ENCODE measurements at places on chromosomes 2 and 18. TPM values are rescaled to one million over a fixed set of nuclear protein-coding genes. Genes with fewer than 3 reads are reported as not detected.

Gene HOXD10
- total RNA-seq = not detected

Gene CPO
- 0.20 TPM for total RNA-seq

Gene CAPN14
- 0.31 TPM for total RNA-seq

Gene TMEM200C
- not detected for total RNA-seq

Gene FECH
- total RNA-seq = 34.9 TPM

Gene CRYBA2
- total RNA-seq = not detected

DNA sequence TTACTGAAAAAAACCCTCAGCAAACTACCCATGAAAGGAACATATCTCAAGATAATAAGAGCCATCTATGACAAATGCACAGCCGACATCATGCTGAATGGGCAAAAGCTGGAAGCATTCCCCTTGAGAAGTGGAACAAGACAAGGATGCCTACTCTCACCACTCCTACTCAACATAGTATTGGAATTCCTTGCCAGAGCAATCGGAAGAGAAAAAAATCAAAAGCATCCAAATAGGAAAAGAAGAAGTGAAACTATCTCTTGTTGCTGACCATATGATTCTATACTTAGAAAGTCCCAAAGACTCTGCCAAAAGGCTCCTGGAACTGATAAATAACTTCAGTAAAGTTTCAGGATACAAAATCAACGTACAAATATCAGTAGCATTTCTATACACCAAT, 40.6 kb upstream of the MSTN start:
- no peak for DNase-seq

DNA sequence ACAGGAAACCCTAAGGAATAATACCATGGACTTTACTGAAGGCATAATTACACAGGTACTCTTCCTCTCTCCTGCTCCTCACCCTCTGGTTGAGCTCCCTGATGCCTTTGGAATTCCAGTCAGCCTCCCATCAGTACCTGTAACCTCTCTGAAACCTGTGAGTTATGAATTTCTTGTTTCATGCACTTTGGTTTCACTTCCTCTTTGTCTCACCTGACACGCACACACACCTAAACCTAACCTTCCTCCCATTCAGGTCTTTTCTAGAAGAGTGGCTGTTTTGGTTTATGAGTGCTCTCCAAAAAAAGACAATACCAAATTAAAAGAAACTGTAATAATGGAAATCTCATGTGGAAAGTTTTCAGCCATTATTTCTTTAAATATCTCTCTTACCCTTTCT, 451.3 kb upstream of the VWC2L start:
- DNase-seq = no peak

DNA sequence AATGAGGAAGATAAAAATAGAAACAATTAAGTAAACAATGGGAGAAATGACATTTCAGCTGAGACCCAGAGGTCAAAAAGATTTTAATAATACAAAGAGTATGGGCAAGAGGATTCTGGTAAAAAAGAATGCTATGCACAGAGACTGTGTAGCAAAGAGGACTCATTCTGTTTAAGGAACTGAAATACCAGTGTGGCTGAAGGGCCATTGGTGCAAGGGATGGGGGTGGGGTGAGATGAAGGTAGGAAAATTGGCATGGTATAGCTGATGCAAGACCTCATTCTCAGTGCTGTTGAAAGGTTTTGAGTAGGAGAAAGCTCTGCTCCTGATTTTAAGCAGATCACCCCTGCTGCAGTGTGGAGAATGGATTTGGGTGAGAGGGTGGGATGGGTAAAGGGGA, 10.8 kb downstream of the GALNT1 start:
- no peak for DNase-seq

- DNase-seq = no peak
Measured at GRCh38 chr18:5678779-5679406, 135.1 kb upstream of the EPB41L3 start.

DNA sequence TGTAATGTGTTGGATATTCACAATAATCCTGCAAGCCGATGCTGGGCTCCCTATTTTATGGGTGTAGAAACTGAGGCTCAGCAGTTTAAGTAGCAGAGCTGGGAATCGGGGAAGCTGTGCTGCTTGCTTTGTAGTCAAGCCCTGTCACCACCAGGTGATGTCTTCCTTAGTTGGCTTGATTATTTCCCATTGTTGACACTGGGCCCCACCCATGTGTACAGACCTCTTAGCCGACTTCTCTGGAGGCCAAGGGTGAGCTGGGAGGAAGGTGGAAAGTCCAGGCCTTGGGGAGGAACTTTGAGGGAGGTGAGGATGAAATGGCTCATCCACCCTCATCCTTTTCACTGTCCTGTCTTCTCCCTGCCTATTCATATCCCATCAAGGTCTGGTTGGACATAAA, 60.0 kb downstream of the CAPN13 start:
- no peak for DNase-seq

GRCh38 chr18:39500306-39500705, 1934.7 kb upstream of the CELF4 start:
- DNase-seq = no peak

DNA sequence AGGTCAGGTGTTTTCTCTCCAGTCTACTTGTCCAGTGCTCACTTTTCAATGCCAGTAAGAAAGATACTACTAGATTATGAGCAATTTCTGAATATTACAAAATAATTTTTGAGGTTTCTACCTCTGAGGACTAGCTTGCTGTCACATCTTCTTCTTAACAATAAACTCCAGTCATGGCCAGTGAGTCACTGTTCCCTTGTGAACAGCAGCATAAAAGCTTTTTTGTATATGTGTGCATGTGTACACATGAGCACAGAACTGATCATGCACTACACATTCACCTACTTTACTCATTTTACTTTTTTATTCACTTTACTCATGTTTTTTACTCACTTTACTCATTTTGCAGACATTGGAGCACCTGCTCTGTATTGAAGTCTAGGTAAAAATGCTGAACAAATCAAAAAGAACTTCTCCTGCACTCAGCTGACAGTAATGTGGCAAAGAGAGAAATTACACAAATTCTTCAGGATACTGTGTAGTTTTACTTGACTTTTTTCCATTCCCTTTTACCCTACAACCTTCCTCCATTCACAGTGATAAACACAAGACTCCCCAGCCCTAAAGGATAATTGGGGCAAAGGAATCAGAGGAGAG, 28.0 kb downstream of the ST6GAL2 start:
- no peak for DNase-seq

- DNase-seq = no peak
Measured at GRCh38 chr2:185583058-185583816, 155.4 kb upstream of the FSIP2 start.

- DNase-seq = no peak
Measured at GRCh38 chr2:10326707-10327594, 24.2 kb downstream of the HPCAL1 start.

DNA sequence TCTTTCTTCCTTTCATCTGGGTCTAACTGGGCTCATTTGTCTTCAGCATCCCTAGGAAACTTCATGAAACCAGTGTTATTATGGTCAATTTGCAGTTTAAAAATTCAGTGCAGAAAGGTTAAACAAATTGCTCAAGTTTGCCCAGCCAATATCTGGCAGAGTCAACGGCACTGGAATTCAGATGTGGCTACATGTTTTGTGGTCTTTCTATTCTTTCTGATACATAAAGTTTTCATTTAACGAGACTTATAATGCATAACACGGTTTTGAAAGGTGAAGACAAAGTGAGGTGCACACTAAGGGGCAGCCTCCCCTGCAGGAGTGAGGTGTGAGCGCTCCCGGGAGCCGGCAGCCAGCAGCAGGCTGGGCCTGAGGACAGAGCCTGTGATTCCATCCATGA, 164.6 kb downstream of the RTP5 start:
- no peak for DNase-seq

DNA sequence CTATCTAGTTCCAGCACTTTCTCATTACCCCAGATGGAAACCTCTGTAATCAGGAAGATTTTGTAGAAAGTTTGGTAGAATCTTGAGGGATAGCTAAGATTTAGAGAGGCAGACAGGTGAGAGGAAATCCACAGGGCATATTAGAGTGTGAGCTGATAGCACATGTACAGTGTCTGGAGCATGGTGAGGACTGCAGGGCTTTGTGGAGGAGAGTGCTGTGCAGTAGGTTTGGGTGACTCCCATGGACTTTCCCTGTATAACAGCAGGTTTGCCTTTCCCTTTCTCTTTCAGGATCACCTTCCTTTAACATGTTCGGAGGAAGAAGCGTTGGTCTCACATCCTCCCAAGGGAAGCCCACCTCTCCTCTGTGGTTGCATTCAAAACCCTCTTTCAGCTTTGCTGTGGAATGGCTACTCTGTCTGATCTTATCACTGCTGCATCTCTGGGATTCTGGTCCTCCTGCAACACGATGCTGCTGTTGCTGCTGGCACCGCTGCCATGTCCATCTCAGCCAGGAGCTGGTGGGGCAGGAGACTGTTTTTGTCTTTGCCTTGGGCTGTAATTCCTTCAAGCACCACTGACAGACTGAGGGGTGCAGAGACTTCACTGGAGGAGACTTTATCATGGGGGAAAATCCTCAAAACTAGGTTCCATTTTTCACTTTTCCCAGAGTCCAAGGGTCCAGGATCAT, 7.8 kb upstream of the KIF5C start:
- no peak for DNase-seq

DNA sequence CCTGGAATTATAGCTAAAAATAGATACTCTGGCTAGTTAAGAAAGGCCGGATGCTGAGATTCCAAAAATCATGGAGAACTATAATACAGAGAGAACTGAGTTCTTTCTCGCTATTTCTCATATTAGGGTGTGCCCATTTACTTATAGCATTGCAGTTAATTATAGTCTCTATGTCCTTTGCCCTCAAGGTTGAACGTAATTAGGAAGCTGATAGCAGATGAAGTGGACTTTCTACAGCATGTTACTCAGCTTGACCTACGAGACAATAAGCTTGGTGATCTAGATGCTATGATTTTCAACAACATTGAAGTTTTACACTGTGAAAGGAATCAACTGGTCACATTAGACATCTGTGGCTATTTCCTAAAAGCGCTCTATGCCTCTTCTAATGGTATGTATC, 187.4 kb downstream of the PHLPP1 start:
- DNase-seq = no peak

GRCh38 chr2:54752439-54752838, 29.0 kb downstream of the EML6 start:
- no peak for DNase-seq

DNA sequence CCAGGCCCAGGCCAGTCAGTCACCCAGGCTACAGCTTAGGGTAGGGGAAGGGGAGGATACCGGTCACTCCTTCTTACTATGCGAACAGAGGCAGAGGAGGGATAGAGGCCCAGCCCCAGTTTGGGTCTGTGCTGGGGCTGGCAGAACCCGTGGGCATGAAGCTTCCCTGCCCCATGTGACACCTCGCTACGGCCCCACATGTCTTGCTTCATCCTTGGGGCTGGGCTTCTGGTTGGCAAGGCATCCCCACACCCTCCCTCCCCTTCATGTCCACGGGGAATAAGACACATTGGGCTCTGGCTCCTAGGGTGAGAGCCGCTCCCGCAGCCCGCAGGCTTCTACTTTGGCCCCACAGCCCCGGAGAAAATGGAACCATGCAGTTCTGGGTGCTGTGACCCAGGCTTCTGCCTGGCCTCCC, 32.4 kb downstream of the HS1BP3 start:
- DNase-seq = no peak

GRCh38 chr2:109143214-109144187, 14.5 kb downstream of the SH3RF3 start:
- peak; percentile 16 for DNase-seq

GRCh38 chr2:9317559-9317958, 105.8 kb downstream of the ITGB1BP1 start:
- DNase-seq = no peak

DNA sequence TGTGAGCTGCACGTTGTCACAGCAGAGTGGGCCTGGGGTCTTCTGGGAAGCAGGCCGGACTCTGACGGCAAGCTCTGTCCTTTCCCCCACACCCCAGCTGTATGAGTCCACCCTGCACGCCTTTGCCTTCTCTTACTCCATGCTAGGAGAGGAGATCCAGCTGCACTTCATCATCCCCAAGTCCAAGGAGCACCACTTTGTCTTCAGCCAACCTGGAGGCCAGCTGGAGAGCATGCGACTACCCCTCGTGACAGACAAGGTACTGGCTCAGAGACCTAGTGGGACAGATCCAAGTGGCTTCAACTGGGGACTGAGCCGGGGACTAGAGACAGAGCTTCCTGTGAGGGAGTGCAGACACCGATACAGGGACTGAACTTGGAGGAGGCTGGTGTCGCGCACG, 40.1 kb downstream of the NTSR2 start:
- DNase-seq = no peak

GRCh38 chr2:159290289-159290907, 3.9 kb upstream of the WDSUB1 start:
- DNase-seq = no peak

DNA sequence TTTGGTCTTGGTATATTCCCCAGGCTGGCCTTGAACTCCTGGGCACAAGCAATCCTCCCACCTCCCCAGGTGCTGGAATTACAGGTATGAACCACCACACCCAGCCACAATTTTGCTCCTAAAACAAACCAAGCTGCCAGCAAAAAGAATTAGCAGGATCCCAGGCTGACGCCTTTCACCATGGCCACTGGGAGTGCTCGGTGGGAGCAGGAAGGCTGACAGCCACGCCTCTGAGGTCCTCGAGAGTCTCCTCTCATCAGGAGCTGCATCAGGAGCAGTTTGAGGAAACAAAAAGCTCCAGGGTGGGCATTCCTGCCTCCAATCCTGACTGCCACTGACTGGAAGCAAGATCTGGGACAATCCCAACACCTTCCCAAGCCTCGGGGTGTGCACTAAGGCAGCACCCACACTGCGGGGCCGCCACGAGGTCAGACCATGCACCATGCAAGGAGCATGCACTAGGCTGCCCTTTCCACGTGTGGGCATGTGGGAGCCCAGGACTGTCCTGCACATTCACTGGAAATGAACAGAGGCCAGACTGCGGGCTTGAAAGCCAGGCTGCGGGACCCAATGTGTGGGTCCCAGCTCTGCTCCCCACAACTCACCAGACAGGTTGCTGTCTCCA, 51.4 kb downstream of the TFCP2L1 start:
- DNase-seq = no peak

GRCh38 chr18:30694773-30695172, 347.8 kb downstream of the DSC3 start:
- no peak for DNase-seq

GRCh38 chr2:174343623-174344455, 9.1 kb downstream of the SP9 start:
- no peak for DNase-seq

- DNase-seq = no peak
Measured at GRCh38 chr18:5294113-5294456, 1.4 kb downstream of the ZBTB14 start.

DNA sequence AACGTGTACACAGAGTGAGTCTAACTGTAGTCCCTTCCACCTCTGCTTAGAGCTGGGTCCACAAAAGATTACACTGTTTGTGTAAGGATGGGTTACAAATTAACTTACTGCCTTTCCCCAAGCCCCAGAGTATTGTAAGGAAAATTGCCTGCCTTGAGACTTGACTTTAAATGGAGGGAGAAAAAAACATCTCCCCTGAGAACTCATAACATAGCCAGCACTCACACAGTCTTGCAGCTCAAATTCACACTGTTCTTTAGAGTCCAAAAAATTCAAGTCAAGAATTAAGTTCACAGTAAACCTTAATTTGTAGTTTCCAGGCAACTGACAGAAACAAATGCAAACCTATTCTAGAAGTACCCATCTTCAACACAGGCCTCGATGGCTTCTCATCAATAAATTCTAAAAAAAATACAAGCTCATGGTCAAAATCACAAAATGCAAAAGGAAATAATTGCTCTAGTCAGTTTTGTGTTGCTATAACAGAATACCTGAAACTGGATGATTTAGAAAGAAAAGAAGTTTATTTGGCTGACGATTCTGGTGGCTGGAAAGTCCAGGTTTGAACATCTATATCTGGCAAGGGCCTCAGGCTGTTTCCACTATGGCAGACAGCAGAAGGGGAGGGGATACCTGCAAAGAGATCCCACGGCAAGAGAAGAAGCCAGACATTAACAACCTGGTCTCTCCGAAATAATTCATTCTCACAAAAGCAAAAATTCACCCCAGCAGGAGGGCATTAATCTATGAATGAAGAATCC, 34.6 kb upstream of the TMEM17 start:
- DNase-seq = no peak
